ENCODE measurements at places on chromosomes 4 and X.

DNA sequence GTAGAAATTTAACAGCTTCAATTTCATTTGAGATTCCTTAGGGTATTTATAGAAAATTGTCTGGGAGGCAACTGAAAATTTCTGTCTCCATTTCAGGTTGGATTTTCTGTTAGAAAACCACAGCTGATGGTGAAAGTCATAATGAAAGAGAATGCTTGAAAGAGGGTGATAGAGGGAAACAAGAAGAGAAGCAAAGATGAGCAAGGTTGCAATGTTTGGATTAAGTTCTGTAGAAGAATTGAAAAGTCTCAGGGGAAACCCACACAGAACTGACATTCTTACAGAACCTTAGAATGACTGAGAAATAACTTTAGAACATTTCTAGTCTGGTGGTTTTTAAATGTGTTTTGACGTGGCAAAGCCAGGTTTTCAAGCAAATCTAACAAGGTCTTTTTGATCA is 14.7 kb downstream of the GBA3 start:
- no peak for DNase-seq

- DNase-seq: no peak
Observed at GRCh38 chrX:115487608-115488007, 73.4 kb upstream of the PLS3 start.

DNA sequence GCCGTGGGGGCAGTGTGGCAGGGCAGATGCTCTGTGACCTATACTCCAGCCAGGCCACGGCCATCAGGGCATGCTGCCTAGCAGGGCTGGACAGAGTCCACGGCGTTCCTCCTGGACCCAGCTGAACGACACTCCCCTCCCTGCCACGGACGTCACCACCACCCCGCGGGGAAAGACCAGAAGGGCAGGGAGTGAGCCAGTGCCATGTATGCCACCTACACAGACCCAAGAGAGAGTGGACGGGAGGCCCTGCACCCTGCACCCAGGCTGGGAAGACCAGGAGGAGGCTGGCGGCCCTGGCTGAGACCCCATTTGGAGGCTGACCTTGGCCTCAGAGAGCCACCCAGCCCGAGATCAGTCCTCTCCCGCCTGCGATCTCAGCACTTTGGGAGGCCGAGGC is 101.9 kb downstream of the FAM53A start:
- no peak for DNase-seq

- DNase-seq: no peak
Observed at GRCh38 chr4:4572821-4573220, 31.0 kb upstream of the STX18 start.

- no peak for DNase-seq
Observed at GRCh38 chrX:34546366-34546765, 110.7 kb downstream of the TMEM47 start.

- DNase-seq: no peak
Observed at GRCh38 chr4:181350615-181351415, 892.4 kb upstream of the TENM3 start.

DNA sequence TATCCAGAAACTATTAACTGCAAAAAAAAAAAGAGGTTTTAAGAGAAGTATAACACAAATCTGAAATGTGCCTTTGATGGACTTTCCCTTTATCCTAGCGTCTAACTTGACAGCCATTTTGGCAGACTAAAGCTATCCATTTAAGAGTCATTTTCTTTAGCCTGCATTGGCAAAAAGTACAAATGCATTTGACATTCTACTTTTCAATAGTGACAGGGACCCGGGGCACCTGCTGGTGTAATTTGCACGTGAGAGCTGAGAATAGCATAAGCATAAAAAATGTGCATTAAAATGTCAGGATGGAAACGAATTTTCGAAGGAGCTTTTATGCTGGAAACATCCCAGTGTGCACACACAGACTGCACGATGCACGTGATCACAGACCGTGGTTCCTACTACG is 91.9 kb downstream of the DHRSX start:
- no peak for DNase-seq

DNA sequence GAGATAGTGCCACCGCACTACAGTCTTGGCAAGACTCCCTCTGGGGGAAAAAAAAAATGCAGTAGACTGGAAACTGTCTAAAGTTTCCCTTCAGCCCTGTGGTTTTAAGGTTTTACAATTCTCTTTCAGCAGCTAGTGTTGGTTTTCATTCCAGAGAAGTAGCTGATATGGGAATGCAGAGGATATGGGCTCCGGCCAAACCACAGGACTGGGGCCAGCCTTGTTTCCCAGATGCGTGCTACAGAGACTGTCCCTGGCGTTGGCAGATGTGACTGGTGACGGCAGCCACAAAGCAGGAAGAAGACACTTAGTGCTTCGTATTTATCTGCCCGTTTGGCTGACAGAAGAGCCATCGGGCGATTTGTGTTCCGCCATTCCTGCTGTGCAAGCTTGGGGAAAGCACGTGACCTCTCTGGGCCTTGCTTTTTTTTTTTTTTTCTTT is 43.2 kb downstream of the ZBTB49 start:
- no peak for DNase-seq

DNA sequence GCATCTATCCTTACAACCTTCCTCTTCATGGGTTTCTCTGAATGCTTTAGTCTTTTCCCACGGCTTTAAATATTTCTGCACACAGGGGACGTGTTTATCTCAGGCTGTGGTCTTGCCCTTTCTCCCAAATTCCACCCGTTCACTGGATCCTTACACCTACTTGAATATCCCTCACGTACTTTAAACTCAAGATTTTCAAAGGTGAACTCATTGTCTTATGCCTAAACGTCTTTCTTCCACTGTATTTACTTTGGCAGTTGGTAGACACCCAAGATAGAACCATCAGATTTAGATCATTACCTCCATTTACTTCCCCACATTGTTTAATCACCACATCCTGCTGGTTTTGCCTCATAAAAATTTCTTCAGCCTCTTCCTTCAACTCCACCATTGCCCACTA is 269.2 kb downstream of the CBLL2 start:
- no peak for DNase-seq

- DNase-seq: no peak
Observed at GRCh38 chrX:32948130-32948529, 263.2 kb downstream of the DMD start.

- no peak for DNase-seq
Observed at GRCh38 chrX:119489212-119490074, 21.2 kb downstream of the SLC25A5 start.

GRCh38 chr4:184503869-184504300 is 29.5 kb upstream of the IRF2 start:
- no peak for DNase-seq

GRCh38 chr4:113745711-113746110 is 15.8 kb downstream of the CAMK2D start:
- DNase-seq: no peak

GRCh38 chr4:8182858-8183725 is 16.0 kb upstream of the SH3TC1 start:
- DNase-seq: no peak

DNA sequence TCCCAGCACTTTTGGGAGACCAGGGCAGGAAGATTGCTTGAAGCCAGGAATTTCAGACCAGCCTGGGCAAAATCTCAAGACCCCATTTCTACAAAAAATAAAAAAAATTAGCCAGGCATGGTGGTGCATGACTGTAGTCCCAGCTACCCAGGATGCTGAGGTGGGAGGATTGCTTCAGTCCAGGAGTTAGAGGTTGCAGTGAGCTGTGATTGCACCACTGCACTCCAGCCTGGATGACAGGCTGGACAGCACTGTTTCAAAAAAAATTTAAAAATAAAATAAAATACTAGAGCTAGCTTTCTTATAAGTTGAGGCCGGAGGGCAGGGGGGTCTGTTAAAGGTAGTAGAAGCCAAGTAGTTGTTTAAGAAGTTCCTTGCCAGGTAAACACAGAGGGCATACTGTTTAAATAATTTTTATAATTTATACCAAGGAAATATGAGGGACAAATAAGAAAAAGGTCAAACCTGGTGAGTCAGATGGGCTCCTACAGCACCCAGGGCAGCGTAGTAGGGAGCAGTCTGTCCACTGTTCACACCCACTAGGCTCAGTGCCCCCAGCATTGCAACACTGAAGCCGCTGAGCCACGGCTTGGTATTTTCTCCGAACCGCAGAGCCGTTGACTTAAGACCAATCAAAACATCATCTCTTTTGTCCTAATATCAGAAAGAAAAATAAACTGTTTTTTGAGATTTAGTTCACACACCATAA is 17.3 kb downstream of the COQ2 start:
- no peak for DNase-seq

DNA sequence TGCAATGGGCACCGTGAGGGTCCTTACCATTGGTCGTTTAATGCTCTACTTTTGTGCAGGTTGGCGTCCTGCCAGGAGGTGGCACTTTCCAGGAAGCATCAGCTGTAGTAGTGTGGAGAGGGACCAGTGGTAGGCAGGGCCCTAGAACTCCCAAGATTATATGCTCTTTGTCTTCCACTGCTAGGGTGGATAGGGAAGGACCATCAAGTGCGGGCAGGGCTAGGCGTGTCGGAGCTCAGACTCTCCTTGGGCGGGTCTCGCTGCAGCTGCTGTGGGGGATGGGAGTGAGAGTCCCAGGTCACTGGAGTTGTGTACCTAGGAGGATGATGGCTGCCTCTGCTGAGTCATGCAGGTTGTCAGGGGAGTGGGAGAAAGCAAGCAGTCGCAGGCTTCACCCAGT is 134.7 kb downstream of the KLF8 start:
- DNase-seq: no peak

DNA sequence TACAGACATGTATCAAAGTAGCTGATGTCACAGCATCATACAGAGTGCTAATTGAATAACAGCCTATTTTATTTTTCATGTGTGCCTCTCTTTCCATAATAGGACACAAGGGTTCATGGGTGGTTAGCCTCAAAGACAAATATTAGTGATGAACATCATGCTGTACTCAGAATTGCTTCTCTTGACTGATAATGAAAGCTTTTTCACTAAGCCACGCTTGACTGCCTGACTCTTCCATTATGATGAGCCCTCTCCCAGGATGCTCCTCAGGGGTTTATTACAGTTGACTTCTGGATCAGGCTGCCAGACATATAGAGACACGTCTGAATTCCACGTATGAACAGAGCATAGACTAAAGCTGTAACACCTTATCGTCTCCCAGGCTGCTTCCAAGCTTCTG is 2757.5 kb downstream of the PCDH7 start:
- no peak for DNase-seq

- DNase-seq: no peak
Observed at GRCh38 chrX:123159403-123159802, 24.7 kb upstream of the GRIA3 start.

GRCh38 chrX:15914486-15914885 is 59.9 kb upstream of the AP1S2 start:
- DNase-seq: no peak

DNA sequence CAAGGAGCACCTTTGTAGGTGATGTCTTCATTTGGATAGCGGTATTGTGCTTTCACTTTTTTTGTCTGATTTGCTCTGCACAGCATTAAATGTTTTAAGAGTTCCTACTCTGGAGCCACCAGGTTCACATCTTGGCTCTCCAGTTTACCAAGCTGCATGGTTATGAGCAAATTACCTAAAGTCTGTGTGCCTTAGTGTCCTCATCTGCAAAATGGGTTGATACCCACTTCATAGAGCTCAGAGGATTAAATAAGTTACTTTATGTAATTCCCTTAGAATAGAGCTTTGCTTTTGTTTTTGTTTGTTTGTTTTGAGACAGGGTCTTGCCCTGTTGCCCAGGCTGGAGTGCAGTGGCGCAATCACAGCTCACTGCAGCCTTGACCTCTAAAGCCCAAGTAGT is 58.2 kb downstream of the UBE2K start:
- DNase-seq: no peak

DNA sequence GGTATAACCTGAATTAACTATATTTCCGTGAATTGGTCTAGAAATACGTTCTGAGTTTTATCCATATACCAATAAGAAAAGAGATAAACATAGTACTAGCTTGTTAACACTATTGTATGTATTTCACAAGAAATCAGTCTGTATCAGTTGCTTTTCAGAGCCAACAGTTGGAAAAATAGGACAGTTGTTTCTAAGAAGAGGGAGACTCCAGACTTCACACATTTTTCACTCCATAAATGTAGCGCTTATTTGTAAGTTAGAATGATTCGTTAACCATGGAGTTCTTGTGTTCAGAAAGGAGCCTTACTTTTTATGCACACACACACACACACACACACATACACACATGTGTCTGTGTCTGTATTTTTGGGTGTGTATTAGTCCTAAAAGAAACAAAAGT is 376.7 kb upstream of the SMIM31 start:
- DNase-seq: no peak

- no peak for DNase-seq
Observed at GRCh38 chr4:171031338-171031737, 781.9 kb upstream of the GALNTL6 start.

DNA sequence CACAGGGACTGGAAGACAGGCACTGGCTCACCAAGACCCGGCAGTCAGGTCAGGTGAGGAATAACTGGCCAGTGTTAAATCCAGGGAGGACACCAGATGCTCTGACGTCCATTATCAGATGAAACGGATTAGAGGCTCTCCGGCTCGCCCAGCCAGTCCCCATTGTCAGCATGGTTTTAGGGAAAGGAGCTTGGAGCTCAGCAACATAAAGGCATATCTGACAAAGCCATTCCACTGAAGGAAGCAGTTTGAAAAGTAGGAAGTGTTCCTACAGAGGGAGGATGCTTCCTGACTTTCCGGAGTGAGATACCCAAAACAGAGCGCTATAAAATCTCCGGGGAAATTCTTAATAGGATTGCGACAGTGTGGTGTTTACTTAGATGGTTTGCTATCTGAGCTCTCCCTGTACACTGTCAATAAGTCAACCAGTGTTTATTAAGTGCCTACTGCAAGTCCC is 14.8 kb downstream of the NDNF start:
- DNase-seq: no peak

GRCh38 chrX:105260291-105261043 is 40.0 kb upstream of the TEX13A start:
- no peak for DNase-seq

DNA sequence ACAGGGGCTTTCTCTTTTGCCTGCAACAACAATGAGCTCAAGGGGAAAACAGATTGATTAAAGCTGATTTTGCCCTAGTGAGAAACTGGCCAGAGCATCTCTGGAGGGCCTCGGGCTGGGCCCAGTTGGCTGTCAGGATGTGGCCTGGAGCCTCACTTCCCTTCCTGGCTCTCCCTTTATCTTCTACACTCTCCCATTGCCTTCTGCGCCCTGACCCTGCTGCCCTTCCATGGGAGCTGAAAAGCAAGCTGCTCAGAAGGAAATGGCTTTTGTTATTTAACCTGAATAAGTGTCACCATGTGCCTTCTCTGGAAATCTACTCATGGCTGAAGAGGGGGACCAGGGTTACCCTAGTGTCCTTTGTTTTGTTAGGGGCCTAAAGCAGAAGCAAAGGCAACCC is 43.8 kb downstream of the NHSL2 start:
- DNase-seq: no peak

DNA sequence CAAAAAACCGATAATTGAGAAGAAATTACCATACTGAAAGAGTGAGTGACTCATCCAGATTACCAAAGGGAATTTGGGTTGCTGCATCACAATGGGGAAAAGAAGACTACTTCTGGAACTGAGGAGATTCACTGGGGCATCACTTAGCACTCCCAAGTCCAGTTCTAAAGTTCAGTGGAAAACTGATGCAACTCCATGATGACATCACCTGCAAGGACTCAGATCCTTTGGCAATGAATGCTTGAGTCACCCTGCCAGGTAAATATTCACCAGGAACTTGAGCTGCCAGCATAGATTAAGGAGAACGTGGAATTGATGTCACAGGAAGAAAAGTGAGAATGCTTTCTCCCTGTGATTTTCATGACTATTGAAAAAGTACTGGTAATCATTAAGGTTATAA is 32.0 kb upstream of the SMIM10L2A start:
- DNase-seq: no peak

GRCh38 chrX:108198420-108198819 is 106.8 kb downstream of the ATG4A start:
- DNase-seq: no peak
